ENCODE measurements at places on chromosomes 2 and 18.

DNA sequence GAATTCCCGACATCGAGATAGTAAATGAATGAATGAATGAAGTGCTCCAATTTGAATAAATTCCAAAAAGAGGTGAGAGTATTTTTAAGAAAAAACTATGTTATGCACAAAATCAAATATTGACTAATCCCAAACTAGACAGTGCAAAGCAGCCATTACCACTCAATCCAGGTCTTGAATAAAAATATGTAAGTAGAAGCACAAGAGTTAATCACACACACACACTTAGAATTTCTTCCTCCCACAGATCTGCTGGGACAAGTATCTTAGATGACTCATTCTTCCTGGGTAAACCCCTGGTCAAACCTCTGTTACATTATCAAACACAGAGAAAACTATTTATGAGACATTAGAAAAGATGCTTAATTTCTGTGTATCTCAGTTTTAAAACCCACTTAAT lies 102.0 kb downstream of the PLA2R1 start:
- DNase-seq, result peak; percentile 74

DNA sequence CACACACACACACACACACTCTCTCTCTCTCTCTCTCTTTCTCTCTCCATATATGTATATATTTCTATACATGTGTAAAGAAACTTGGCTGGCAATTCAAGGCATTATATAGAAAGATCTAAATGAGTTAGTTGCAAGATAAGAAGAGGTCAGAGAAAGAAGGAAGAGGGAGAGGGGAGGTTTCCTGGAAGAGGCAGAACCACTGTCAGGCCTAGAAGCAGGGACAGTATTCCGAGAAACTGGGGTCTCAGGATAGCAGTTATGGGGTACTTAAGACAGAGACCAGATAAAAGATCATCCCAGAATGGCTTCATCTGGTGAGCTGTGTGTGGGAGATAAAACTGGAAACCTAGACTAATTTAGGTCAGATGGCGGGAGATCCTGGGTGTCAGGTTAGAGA lies 180.8 kb downstream of the CAMKMT start:
- DNase-seq, result no peak

- DNase-seq, result no peak
Measured at GRCh38 chr2:38074058-38074763, 1.7 kb downstream of the CYP1B1 start.

DNA sequence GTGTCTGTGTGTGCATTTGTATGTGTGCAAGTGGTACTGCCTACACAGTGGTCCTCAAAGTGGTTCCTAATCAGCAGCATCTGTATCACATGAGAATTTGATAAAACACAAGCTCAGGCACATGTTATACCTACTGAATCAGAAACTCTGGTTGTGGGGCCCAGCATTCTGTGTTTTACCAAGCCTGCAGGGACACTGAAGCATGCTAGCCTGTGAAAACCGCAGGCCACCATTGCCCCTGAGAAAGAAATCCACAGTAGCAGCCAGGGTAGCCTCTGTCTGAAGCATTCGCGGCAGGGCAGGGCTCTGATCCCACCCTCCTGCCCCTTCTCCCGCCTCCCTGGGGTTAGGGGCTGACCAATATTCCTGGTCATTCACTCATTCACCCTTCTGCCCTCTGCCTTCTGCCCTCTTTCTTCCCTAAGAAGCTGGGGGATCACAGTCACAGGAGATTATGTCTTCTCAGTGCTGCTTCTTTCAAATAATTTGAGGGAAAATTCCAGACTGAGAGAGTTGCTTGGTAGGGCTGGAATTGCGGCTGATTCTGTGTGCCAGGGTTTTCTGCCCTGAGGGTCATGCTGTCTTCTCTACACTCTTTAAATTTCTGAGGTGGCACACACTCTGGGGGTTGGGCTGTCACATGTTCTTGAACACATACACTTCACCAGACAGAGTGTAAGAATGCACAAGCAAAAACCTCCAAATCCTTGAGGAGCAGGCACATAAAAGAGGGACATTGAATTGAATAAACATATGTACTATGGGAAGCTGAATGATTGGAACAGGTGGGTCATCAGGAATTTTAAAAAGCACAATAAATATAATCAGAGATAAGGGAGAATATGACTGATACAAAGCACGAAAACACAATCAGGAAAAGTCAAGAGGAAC lies 126.6 kb upstream of the SEC11C start:
- no peak for DNase-seq

DNA sequence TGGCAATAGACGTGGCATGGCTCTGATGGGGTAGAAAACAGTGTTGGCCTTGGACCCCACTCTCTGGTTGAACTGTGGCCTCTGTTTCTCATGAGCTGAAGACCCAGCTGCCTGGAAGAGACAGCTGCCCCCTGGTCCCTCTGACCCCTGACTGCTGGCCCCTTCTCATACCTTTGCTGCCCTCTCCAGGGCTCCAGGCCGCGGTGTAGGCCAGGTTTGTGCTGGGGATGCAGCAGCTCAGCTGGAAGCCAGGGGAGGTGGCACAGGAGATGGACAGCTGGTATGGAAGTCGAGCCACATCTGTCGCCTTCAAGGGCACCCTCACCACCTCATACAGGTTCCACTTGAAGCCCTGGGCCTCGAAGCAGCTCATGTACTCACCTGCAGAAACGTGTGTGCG lies 31.7 kb upstream of the SELENOI start:
- DNase-seq, result no peak

GRCh38 chr2:233974530-233975071 lies 57.4 kb downstream of the TRPM8 start:
- DNase-seq, result peak; percentile 100

GRCh38 chr2:218329027-218329825 lies 27.4 kb upstream of the CATIP start:
- no peak for DNase-seq

DNA sequence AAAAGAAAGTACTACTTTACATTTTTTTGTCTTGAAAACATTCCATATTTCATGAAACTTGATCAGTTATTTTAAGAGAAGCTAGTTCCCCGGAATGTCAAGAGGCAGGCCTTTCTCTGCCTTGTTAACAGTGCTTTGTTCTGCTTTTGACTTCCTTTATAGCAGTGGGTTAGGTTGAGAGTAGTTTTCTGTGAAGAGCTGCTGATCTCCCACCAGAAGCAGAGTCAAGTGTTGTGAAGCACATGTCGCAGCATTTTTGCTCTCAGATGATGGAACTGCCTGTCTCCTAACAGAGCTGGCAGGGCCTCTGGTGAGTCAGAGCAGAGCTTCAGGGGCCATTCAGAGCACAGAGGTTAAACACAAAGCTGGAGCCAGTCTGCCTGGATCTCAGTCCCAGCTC lies 871.8 kb downstream of the SLC4A3 start:
- peak; percentile 39 for DNase-seq

- DNase-seq, result no peak
Measured at GRCh38 chr2:183093857-183094657, 15.5 kb downstream of the DUSP19 start.

DNA sequence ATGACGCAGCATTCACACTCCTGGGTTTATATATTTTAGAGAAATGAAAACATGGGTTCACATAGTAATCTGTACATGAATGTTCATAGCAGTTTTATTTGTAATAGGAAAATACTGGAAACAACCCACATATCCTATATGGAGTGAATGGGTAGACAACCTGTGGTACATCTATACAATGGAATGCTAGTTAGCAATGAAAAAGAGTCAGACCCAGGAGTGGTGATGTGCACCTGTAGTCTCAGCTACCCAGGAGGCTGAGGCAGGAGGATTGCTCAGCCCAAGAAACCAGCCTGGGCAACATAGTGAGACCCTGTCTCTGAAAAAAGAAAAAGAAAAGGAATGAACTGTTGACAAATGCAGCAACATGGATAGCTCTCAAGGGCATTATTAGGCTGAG lies 25.9 kb downstream of the AFTPH start:
- no peak for DNase-seq

DNA sequence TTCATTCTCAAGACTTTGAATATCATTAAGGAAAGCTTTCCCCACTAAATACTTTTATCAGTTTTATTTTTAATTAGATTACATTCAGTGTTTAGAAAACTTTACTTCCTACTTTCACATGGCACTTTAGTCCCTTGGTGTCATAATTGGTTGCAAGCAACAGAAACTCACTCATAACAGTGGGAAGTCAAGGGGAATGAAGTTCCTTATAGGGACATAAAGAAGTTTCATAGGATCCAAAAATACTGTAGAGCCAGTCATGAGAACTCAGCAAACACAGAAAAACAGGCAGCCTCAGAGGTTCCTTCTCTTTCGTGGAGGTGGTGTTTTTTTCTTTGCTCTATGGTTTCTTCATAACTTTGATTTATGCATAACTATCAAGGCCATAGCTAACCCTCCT lies 809.0 kb downstream of the BCL11A start:
- no peak for DNase-seq

DNA sequence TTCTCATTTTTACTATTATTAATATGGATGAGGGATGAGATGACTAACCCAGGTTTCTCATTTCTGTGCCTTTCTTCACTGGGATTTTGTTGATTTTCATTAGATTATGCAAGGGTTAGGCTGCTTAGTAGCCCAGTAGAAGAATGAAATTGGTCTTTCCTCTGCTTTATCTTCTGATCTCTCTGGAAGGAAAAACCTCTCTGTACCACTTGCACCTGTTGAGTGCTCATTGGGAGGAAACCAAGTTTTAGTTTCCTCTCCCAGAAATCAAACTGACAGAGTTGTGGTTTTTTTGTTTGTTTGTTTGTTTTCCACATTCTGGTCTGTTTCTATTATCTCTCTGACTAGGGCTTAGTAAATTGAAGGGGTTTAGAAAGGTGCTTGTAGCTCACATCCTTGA lies 60.8 kb downstream of the KIAA1328 start:
- no peak for DNase-seq

GRCh38 chr2:197204519-197205250 lies 105.9 kb downstream of the ANKRD44 start:
- no peak for DNase-seq

DNA sequence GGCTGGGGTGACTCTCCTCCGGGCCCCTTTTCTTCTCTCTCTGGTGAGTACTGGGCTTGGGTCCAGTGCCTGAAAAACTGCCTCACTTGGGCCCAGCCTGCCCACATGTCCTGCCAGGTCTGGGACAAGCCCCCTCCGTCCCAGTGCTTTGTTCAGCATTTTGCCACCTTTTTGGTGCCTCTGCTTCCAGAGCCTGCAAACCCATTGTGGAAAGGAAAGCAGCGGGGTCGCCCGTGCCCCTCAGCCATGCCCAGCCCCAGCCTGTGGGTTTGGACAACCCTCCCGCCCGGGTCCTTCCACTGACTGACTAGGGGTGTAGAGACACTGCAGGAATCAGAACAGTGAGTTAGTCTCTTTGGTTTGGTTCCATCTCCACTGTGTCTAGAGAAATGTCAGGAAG lies 140.7 kb upstream of the ALKAL2 start:
- no peak for DNase-seq

GRCh38 chr2:127308586-127309138 lies 14.7 kb upstream of the ERCC3 start:
- no peak for DNase-seq

DNA sequence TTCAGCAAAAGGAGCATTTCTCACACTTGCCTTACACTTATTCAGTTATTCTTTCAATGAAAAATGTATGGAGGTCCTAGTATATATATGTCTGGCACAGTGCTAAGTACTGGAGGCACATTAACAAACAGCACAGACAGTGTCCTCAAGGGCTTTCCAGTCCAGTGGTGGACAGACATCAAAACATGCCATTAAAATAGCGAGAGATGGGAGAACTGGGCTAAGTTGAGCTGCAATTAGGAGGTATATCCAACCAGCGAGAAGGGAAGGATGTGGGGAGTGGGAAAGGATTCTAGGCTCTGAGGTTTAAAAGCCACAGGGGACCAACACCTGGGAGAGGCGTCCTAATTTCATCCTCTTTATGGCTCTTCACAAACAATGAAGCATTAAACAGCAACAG lies 127.5 kb upstream of the TTC39C start:
- no peak for DNase-seq

GRCh38 chr2:140929849-140930248 lies 1201.0 kb downstream of the LRP1B start:
- no peak for DNase-seq

DNA sequence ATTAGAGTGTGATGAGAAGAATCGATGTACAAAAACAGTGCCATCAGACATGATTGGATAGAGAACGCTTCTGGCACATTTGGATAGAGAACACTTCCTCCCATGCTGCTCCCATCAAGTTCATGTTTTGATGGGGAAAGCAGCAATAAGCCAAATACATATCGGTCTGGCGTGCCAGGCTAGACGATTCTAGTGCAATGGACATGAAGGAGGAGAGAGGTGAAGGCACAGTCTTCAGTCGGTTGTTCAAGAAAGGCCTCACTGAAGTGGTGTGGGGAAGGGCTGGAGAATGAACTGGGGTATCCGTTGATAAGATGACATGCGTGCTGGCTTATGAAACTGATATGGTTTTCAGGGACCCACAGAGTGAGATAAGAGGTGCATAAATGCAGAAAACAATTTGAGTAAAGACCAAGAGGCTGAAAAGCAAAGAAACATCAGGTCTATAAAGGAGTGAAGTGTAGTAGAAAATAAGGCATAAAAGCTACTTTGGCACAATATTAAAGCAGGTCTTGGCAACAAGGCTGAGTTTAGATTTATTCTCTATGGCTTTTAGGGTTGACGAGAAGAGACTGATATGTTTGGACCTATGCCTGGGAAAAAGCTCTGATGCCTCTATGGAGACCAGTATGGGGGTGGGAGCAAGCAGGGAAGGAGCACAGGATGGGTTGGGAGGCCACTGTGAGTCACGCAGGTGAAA lies 117.6 kb upstream of the PIEZO2 start:
- no peak for DNase-seq

GRCh38 chr2:146598791-146599190 lies 1246.0 kb upstream of the ACVR2A start:
- no peak for DNase-seq

DNA sequence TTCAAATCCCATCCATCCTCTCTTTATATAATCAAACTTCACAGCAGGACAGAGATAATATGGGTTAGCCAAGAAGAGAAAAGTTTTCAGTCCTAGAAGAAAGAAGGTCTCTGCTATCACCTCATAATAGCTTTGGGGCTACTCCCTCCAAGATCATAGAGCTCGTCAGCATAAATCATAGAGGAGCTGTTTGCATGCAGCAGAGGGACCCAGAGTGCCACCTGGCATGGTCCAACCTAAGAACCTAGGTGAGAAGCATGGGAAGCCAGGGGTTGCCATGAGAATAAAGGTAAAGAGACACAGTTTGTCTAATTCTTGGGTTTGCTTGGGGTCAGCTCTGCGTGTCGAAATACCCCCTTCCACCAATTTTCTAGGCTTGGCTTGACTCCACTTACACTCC lies 87.1 kb upstream of the CYP1B1 start:
- DNase-seq, result no peak
